Activated CD4-positive, alpha-beta T cell treated with anti-CD3 and anti-CD28 coated beads, Interleukin-2, amount 50 U/mL, for 4 hours (primary cell): ENCODE measurements at places on chromosomes 3 and 15.

DNA sequence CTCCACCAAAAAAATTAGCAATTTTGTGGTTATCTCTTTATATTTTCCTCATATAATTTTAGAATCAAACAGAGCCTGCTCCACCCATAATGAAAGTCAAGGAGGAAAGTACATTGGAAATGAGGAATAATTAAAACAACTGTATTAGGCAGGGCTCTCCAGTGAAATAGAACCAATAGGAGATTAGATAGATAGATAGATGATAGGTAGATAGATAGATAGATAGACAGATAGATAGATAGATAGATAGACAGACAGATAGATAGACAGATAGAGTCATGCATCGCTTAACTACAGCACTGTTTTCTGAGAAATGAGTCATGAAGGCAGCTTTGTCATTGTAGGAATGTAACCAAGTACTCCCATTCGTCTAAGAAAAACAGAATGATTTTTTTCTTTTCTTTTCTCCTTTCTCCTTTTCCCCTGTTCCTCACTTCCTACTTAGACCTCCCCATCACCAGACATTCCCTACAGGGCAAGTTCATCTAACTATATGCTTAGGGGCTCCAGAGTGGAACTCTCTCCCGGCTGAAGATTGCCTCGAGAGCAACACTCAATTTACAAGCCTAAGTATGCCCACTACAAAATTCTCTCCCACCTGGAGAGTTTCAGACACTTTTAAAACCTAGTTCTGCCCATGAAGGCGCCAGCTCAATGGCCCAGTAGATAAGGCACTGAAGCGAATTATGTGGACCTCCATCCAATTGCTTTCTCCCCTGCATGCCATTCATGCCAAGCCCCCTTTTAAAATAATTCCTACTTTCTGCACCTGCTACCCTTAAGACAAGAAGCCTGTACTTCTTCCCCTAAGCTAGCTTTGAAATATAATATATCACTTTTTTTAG, 53.3 kb upstream of the LIPC start:
- DNase-seq = no peak

- DNase-seq = no peak
Observed at GRCh38 chr3:94615275-94616065, 552.6 kb downstream of the NSUN3 start.

- DNase-seq = no peak
Observed at GRCh38 chr3:177538750-177539730, 341.8 kb upstream of the TBL1XR1 start.

DNA sequence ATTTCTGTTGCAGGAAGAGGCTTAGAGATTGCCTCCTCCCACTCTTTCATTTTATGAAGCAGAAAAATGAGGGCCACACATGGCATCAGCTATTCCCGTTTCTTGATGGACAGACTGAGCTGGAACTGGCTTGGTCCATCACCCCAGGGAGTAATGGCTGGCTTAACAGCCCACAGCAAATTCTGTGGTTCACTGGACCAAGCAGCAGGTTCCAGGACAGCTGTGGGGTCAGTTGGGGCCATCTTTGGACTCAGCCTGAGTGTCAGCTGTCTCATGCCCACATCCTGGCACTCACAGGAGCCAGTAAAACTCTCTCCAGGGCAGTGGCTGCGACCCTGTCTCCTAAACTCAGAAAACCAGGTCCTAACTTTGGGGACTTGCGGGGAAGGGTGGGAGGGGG, 36.5 kb downstream of the ZDHHC19 start:
- DNase-seq = no peak

DNA sequence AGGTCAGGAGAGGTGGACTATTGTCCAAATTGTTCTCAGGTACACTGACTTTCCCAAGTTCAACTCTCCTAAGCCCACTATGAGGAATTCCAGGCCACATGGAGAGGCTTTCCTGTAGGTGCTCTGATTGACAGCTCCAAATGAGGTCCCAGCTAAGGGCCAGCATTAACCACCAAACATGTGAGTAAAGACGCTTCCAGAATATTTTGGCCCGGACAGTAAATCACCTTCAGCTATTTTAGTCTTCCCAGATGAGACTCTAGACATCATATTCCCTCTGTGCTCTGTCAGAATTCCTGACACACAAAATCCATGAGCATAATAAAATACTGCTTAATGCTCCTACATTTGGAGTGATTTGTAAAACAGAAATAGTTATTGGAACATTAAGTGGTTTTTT, 135.5 kb downstream of the TGFBR2 start:
- DNase-seq = no peak
